Left forelimb (tissue), 1 donor: ENCODE measurements at places on chromosomes 16 and 17.

DNA sequence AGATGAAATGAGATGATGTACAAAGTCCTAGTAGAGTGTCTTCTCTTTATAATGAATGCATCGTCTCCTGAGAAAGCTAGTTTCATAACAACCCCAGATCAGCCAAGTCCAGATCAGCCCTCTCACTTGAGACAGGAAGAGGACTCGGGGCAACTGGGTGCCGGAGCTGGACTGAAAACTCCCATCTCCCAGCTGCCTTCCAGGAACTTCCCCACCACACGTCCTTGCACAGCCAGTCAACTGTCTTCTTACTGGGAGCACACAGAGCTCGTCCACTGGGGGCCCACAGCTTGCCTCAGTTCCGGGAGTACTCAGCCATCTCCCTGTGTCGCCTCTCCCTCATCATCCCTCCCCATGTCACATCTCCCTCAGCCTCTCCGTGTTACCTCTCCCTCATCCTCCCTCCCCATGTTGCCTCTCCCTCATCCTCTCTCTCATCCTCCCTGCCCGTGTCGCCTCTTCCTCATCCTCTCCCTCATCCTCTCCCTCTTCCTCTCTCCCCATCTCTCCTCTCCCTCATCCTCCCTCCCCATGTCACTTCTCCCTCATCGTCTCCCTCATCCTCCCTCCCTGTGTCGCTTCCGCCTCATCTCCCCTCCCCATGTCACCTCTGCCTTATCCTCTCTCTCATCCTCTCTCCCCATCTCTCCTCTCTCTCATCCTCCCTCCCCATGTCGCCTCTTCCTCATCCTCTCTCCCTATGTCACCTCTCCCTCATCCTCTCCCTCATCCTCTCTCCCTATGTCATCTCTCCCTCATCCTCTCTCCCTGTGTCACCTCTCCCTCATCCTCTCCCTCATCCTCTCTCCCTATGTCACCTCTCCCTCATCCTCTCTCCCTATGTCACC lies 22.4 kb upstream of the KCNH6 start:
- no peak for DNase-seq

DNA sequence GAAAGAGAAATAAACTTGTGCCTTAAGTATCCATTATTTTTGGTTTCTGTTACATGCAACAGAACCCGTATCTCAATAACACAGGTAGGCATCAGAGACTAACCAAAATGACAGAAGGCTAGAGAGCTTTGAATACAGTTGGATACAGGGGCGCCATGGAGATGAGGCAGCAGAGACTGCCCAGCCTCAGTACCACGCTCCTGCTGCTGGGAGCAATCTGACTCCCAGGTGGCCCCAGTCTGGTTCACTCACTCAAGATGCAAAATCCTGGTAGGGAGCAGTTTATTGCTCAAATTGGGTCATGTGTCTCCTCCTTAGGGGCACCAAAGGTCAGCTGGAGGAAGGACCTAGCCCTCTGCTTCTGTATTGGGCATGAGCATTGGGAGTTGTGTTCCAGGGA lies 218.9 kb downstream of the USP22 start:
- no peak for DNase-seq

DNA sequence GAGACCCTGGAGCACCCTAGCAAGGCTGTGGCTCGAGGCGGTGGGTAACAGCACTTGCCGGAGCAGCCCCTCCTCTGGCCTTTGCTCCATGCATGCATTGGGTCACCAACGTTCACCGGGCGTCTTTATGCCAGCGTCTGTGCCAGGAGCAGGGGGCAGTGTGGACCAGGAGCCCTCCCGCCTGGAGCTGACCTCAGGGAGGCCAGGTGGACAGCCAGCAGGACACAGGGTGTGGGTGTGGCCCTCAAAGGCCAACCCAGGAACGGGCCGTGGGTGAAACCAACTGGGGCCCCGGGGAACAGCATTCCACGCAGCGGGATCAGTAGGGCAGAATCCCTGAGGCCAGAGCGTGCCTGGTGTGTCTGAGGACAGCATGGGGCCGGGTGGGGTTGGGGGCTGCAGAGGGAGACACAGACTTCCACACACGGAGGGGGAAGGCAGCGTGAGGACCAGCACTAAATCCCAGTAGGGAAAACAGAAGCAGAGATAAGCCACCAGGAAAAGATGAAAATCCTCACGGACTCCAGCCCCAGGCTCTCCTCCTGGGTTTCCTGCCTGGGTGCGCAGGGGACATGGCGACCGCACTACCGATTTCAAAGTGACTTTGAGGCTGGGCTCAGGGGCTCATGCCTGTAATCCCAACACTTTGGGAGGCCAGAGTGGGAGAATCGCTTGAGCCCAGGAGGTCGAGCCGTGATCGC lies 2.9 kb upstream of the CD7 start:
- DNase-seq = no peak

- no peak for DNase-seq
Observed at GRCh38 chr16:79409978-79410377, 190.6 kb downstream of the MAF start.

GRCh38 chr17:37100231-37100630 lies 151.5 kb downstream of the AATF start:
- no peak for DNase-seq
